ENCODE measurements at places on chromosomes 16 and 17.

GRCh38 chr17:51149163-51149562, 4.2 kb upstream of the NME1 start:
- H3K27me3 ChIP-seq: no peaks in the 10 kb centered on the region
- no peak overlapping the region for H3K4me3 ChIP-seq
- H3K27ac ChIP-seq: no peak overlapping the region
- DNase-seq: no peak
- peaks cover 13% of the 10 kb centered on the region for H3K4me1 ChIP-seq

DNA sequence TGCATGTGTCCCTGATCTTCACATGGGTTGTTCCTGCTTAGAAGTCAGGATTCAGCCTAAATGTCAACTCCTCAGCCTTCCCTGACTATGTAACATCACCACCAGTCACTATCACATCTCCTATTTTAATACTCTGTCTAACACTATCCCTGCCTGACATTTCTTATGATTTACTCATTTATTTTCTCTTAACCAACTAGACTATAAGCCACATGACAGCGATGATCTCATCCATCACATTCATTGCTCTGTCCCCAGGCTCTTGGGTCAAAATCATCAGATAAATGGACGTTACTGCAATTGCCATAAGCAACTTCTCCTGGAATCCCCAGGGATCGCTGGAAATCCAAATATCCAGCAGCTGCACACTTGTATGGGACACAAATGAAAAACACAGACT, 15.7 kb downstream of the CDRT4 start:
- H3K36me3 ChIP-seq: no peaks in the 10 kb centered on the region
- H3K27ac ChIP-seq: no peak overlapping the region
- H3K27me3 ChIP-seq: no peaks in the 10 kb centered on the region
- no peak for DNase-seq
- H3K4me3 ChIP-seq: no peak overlapping the region

DNA sequence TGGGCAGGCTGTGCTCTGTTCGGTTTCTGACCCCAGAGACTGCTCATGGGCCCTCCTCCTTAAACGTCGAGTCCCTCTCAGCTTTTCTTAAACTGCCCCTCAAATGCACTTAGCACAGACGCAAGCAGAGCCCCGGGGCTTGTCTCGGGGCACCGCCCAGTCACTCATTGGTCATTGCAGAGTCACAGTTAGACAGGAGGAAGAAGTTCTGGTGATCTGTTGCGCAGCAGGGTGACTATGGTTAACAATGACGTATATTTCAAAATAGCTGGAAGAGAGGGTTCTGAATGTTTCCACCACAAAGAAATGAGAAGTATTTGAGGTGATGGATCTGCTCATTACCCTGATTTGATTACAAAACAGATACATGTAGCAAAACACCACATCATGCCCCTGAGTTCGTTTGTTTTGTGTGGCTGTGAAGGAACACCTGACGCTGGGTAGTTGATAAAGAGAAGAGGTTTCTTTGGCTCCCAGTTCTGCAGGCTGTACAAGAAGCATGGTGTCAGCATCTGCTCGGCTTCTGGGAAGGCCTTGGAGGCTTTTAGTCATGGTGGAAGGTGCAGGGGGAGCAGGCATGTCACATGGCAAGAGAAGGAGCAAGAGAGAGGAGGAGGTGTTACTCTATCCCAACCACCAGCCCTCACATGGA, 387.4 kb downstream of the CPPED1 start:
- H3K4me1 ChIP-seq: no peaks in the 10 kb centered on the region
- no peak overlapping the region for H3K27ac ChIP-seq
- H3K36me3 ChIP-seq: no peaks in the 10 kb centered on the region
- DNase-seq: no peak

DNA sequence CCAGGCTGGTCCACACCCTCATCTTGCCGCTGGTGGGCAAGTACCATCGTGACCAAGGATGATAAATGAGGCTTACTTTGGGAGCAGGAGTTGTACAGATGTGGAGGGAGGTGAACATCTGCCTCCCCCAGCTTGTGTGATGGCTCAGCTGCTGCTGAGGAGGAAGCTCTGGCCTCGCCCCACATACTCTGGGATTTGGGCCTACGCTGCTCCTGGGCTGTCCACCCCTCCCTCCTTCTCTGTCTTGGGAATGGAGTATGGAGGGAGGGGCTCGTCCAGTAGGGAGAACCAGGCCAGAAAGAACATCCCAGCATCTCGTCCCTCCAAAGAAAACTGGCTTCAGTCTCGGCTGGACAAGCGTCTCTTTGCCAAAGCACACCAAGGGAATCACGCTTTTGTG, 134.8 kb upstream of the CDC42EP4 start:
- no peak overlapping the region for H3K4me3 ChIP-seq
- no peak overlapping the region for H3K27ac ChIP-seq
- H3K4me1 ChIP-seq: no peaks in the 10 kb centered on the region

DNA sequence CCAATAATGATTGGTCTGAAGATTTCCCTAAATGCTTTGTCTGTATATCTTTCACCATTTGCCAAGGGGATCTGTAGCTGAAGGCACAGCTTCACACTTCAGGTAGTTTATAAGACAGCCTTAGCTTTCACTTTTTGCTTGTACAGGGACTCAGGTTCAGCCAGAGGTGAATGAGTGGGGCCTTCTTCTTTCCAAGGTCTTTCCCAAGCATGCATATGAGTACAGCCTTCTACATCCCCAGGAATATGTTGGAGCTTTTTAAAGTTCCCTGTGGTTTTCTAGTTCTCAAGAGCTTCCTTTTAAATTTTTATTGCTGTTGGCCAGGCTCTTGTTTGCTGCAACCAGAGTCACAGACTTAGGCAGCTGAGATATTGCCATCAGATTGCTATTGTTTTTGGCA, 17.9 kb upstream of the SPDYE4 start:
- no peaks in the 10 kb centered on the region for H3K27me3 ChIP-seq
- H3K27ac ChIP-seq: no peak overlapping the region
- no peak for DNase-seq
- H3K36me3 ChIP-seq: no peaks in the 10 kb centered on the region
- H3K4me3 ChIP-seq: no peak overlapping the region

GRCh38 chr17:61179380-61179806, 220.2 kb upstream of the TBX2 start:
- H3K4me3 ChIP-seq: no peak overlapping the region
- no peak overlapping the region for H3K27ac ChIP-seq
- no peak for DNase-seq
- H3K36me3 ChIP-seq: no peaks in the 10 kb centered on the region
- H3K27me3 ChIP-seq: no peaks in the 10 kb centered on the region
- H3K4me1 ChIP-seq: no peaks in the 10 kb centered on the region

- H3K36me3 ChIP-seq: no peaks in the 10 kb centered on the region
- peaks cover 31% of the 10 kb centered on the region for H3K4me1 ChIP-seq
- H3K27ac ChIP-seq: no peak overlapping the region
- H3K4me3 ChIP-seq: no peak overlapping the region
- no peaks in the 10 kb centered on the region for H3K27me3 ChIP-seq
- DNase-seq: no peak
Observed at GRCh38 chr16:85524365-85524629, 88.8 kb upstream of the GSE1 start.

GRCh38 chr16:3553138-3553923, 23.9 kb downstream of the NLRC3 start:
- peaks cover 59% of the 10 kb centered on the region for H3K36me3 ChIP-seq
- DNase-seq: no peak
- no peak overlapping the region for H3K4me3 ChIP-seq
- H3K27ac ChIP-seq: no peak overlapping the region
- no peaks in the 10 kb centered on the region for H3K4me1 ChIP-seq
- H3K27me3 ChIP-seq: no peaks in the 10 kb centered on the region

DNA sequence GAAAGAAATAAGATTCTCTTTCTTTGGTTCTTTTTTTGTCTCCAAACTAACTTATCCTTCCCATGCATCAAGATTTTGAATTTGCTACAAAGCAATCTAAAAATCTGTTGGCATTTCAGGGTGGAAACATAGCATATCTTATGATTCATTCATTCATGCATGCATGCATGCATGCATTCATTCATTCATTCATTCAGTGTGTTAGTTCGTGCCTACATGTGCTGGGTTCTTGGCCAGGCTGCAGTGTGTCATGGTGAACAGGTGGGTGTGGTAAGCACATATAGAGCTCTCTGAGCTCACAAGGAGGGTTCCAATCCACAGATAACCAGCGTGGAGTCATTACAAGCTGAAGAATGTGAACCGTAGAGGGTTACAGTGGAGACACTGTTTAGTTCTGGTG, 410.4 kb downstream of the CPPED1 start:
- no peak overlapping the region for H3K4me3 ChIP-seq
- H3K4me1 ChIP-seq: no peaks in the 10 kb centered on the region
- no peaks in the 10 kb centered on the region for H3K27me3 ChIP-seq
- DNase-seq: no peak
- H3K36me3 ChIP-seq: no peaks in the 10 kb centered on the region

Data from common myeloid progenitor, CD34-positive (primary cell).